GOT3 (cell line): ENCODE measurements at places on chromosomes 16 and 17.

DNA sequence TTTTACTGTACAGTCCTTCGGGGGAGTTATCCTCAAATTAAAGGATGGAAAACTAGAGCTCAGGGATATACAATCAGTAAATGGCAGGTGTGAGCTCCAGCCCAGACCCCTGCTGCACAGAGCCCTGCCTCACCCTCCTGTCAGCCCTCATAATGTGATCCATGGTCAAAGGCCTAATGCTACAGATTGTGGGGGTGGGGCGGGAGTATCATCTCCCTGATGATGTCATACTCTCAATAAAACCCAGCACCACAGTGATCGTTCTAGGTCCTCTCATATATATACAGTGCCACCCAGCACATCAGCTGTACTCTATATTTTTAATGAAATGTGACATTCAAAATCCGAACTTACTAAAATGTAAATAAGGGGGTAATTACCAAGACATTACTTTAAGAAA, 61.5 kb downstream of the SLC39A11 start:
- no peak for DNase-seq

DNA sequence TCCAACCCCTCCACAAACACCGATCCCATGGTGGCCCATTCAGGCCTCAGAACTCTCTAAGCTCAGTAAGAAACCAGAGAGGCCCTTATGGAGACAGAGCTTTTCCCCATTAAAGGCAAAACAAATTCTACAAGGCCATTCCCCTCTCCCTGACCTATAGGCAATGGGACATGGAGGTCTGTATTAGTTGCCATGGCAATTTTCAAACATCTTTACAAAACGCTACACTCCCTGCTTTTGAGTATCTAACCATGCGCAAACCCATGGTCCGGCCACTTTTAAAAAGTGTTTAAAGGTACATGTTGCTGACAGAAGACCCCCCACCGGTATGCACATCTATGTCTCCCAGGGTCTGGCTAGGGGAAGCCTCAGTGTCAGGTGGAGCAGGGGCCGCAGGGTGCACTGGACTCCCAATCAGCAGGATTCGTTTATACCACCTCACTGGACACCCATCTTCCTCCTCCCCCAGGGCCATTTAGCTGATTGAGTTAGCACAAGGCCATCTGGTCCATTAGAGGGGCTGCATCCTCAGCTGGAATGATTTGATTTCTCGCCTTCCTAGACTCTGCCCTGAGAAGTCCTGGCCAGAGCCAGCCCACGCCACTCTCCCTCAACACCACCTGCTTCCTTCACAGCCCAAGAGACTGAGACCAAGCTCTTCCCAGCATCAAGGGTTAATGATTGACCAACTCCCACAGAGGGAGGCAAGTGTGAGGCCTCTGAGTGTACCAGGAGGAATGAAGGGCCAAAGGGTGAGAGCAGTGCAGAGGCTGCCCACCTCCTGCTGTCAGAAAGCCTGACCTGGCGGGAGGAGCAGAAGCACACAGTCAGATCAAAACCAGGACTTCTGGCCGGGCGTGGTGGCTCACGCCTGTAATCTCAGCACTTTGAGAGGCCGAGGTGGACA, 10.9 kb downstream of the ACLY start:
- no peak for DNase-seq

GRCh38 chr17:58757162-58757613, 1.5 kb downstream of the PPM1E start:
- no peak for DNase-seq

DNA sequence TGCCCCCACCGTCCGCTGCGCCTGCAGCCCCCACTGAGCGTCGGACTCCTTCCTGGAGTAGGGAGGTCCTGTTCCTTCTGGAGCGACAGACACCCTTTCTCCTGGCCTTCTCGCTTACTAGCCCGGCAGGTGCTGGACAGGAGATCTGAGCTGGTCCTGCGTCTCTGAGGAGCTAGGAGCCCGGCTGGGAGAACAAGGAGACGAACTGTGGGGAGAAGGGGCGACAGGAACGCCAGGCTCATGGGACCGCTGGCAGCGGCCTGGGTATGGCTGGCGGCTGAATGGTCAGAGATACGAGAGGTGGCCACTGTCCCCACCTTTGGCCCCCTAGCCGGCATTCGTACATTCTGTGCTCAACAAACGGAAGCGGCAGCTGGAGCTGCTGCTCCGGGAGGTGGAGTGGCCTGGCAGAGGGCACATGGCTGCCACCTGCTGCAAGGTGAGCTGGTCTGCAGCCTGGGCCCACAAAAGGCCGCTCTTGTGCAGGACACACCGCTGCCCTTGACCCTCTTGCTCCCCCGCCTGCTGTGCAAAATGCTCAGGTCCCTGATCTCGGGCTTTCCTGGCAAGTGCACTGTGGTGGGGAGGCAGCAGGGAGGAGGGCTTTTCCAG, 2066.7 kb downstream of the TP53TG3F start:
- no peak for DNase-seq

DNA sequence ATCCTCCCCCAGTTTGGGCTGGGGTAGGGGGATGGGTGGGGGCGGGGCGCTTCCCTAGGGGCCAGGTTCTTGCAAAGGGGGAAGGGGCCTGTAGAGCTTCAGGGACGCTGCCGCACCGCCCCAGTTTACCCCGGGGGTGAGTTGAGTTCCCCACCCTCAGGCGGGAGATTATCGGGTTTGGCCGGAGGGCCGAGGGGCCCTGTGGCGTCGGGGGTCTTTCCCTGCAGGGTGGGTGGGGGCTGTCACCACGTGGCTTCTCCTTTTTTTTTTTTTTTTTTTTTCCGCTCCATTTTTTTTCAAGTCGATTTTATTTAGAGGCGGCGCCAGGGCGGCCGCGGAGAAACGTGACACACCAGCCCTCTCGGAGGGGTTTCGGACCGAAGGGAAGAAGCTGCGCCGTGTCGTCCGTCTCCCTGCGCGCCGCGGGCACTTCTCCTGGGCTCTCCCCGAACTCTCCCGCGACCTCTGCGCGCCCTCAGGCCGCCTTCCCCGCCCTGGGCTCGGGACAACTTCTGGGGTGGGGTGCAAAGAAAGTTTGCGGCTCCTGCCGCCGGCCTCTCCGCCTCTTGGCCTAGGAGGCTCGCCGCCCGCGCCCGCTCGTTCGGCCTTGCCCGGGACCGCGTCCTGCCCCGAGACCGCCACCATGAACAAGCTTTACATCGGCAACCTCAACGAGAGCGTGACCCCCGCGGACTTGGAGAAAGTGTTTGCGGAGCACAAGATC, at the start of gene IGF2BP1:
Gene IGF2BP1 (plus strand): TSS at position 283 of the 724 bp plus-strand sequence. CDS start 361 bp downstream, at position 644.
- DNase-seq: no peak

- no peak for DNase-seq
Measured at GRCh38 chr16:84982434-84982833, 28.9 kb downstream of the ZDHHC7 start.

GRCh38 chr17:75848523-75849278, 4.5 kb upstream of the UNC13D start:
- no peak for DNase-seq

GRCh38 chr17:59466946-59467801, 98.2 kb upstream of the DHX40 start:
- DNase-seq: no peak

DNA sequence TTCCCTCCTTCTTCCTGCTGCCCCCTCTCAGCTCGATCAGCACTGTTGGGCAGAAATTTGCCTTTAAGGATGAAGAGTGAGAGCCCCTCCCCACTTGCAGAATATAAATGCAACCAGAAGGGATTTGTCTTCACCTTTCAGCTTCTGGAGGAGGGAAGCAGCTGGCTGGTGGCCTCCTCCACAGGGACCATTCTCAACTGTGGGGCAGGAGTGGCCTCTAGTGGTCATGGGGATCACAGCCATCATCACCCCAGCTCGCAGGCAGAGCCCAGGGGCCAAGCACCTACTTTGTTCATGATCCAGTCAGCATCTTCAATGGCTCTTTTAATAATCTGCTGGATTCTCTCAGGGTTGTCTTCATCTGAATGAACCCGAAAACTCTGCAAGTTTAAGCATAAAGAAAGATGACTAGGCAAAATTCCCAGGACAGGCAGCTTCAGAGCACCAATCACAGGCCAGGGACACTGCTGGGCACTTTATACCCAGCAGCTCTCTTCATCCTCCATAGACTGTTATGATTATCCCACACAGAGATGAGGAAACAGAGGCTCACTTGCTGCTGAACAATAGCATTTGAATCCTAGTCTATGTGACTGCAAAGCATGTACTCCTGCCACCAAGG, 13.1 kb downstream of the LYRM9 start:
- peak; percentile 19 for DNase-seq

DNA sequence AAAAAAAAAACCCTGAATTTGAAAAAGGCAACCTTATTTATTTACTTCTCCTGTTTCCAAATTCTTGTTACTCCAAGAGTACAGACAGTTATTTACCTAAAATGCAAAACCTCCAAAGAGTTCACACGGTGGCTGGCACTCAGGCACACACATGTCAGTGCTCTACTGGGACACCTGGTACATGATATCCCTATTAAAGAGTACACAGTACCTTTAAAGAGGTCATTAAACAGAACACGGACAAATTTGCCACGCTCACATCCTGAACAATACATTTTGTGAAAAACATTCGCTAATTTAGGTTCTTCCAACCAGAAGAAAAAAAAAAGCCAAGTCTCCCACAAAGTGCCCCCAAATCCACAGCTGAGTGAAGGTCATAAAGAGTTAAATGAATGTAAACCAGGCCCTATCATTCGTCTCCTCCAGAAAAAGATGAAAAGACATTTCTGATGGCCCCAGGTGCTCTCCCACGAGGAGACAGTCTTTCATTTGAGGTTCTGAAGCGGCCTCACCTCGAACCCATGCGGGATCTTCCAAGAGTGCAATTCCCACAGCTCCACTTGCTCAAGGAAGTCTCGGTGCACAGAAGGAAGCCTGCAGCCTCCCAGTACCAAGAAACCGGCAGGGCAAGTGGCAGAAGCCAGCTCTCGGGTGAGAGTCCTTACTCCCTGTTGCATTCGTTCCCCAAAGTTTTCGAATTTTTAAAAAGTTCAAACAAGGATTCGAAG, 993 bp downstream of the ERN1 start:
- DNase-seq: no peak

- no peak for DNase-seq
Measured at GRCh38 chr17:39144416-39144840, 7.0 kb downstream of the PLXDC1 start.

DNA sequence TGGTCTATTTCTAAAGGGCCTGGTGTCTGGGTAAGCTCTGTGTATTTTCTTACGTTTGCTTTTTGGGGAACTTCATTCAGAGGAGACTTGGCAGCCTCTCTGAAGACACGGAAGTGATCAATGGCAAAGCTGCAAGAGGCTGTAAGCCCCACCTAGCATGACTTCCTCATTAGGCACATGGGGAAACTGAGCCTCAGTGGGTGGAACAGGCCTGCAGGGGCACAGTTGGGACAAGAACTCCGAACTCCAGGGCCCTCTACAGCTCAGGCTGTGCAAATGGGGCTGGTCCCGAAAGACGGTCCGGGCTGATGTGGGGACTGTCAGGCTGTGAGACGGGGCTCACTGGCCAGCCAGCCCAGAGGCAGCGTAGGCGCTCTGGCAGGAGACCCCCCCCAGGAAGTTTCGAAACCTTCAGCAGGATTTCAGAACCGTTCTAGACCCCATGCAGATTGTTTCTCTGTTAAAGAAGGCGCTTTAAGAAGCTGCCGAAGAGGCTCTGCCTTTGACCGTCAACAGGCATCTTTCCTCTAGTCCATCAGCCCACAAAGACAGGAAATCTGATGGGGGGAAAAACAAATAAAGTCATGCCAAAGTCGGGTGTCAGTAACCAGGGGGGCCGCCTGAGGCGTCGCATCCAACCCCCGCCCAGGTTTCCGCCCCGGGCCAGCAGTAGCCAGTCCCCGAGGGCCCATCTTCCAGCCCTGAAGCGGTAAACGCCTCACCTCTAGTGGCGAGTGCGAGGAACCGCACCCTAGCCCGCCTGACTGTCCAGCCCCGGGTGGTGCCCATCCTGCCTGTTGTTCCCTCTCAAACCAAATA, 79.8 kb upstream of the TBC1D3K start:
- peak; percentile 26 for DNase-seq

DNA sequence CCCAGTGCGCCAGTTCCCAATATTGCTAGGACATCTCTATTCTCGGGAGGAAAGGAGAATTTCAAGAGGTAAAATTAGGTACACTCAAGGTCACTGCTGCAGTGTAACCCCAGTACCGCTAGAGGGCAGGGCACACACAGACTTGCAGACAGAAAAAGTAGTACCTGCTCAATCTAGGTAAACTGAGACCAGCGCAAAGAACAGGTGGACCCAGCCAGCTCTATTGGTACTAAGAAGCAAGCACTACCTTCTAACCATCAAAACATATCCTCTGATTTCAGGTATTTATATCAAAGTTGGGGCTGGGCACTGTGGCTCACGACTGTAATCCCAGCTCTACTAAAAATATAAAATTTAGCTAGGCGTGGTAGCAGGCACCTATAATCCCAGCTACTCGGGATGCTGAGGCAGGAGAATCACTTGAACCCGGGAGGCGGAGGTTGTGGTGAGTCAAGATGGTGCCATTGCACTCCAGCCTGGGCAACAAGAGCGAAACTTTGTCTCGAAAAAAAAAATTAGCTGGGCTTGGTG, 3.6 kb upstream of the WDR81 start:
- no peak for DNase-seq

DNA sequence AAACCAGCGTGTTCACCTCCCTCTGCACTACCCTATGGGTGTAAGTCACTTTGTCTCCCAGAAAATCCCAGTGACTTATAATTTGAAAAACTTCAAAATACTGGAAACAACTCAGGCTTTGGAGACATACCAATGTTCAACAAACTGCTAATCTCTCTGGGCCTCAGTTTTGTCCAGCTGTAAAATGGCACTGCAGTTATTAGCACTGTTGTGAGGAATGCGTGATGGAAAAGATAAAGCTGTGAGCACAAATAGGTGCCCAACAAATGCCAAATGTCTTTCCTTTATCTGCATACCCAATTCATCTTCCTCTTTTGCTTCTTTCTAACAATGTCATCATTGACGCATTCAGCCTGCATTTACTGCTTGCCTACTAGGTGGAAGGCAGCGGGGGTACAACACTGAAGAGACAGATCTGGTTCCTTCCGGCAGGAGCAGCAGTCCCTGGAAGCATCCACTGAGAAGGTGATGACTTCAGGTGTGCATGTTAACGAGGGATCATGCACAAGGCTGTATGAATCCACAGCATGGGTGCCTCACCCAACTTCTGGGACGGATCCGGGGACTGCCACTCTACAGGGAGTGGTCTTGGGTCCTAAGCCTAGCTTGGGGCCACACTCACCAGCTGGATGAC, 63.4 kb downstream of the CYTH1 start:
- no peak for DNase-seq

- no peak for DNase-seq
Measured at GRCh38 chr17:55388842-55389241, 32.8 kb downstream of the MMD start.

DNA sequence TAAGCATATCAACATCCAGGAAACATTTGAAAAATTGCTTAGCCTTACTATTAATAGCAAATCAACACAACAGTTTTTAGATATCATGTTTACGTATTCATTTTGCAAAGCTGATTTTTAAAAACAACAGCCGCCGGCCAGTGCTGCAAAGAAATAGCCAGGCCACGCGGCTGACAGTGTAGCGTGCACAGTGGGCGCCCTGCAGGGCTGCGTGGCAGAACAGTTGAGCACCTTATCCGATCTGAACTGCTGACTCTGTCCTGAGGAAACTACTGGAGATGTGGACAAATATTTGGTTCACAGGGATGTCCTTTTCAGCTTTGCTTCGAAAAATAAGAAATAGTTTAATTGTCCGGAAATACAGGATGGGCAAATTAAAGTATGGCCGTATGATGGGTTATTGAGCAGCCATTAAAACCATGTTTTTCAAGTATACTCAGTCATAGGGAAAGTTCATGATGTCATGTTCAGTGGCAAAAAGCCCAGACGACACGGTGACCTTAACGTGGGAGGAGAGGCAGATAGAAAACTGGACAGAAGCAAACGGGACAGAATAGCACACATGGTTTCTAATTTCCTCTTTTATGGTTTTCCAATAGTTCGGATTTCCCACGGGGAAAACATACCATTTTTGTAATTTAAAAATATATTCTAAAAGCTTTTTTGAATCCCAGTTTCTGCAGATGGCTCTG, 52.4 kb upstream of the ENDOV start:
- no peak for DNase-seq
